Activated CD4-positive, alpha-beta T cell treated with anti-CD3 and anti-CD28 coated beads for 1 hour (primary cell): ENCODE measurements at places on chromosomes 12 and 14.

DNA sequence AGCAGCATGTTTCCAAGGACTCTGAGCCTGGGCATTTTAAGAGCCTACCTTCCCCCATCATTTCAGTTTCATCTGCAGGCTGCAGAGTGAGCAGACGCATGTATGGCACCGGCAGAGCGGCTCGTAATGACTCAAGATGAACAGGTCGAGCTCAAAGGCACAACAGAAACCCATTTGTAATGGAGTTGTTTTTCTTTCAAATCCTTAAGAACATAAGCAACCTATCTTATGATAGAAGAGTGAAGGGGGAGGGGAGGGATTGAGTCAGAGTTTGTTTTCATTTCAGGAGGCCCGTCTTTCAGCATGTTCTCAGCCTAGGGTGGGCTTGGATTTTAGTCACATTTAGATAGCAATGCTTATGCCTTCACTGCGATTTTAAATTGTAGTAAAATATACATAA is 54.9 kb upstream of the CISTR start:
- no peak for DNase-seq

- no peak for DNase-seq
These were observed 383.4 kb downstream of the KCNH5 start for GRCh38 chr14:62661818-62662217.

DNA sequence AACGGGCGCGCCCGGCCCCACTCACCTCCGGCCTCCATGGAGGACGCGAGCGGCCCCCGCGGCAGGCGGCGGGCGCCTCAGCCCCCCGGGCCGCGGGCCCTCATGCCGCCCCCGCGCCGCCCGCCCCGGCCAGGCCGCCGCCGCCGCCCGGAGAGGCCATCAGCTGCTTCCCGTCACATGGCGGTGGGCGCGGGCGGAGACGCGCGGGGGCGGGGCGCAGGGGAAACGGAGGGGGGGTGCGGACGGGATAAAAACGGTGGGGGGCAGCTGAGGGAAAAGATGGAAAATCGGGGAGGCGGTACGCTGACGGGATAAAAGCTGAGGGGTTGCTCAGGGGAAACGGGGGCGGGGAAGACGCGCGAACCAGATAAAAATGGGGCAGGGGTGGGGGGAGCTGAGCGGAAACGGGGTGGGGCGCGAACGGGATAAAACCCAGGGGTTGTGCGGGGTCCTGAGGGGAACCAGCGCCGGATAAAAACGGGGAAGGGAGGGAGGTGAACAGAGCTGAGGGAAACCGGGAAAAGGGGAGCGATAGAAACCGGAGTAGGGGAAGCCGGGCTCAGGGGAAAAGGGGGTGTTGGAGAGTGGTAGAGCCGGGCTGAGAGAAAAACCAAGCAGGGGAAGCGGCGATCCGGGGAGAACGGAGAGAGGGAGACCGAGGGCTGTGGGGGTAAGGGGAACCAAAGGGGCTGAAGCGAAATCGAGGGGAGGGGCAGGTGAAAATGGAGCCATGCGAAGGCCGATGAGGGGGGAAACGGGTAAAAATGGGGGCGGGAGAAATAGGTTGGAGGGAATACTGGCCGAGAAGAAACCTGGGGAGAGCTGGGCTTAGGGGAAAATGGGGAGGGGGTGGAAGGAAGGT is at the start of gene WSB2:
Gene WSB2 (minus strand): TSS at position 169 of the 862 bp plus-strand sequence. CDS start 131 bp downstream, at position 38.
- peak; percentile 30 for DNase-seq

DNA sequence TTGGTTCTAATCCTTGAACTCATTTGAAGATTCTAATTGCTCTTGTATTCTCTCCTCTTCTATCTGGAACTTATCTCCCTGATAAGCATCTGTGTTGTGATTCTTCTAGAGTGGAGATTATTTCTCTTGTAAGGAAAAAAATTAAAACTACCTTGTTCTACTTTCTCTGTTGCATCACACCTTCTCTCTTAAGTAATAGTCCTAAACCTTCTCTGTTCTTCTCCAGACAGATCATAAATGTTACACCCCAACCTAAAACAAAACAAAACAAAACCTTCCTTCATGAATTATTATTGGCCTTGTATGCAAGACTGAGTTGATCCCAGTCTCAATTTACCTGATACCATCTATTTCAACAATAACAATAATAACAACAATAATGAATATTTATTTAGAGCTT is 612.1 kb downstream of the DIO2 start:
- no peak for DNase-seq

DNA sequence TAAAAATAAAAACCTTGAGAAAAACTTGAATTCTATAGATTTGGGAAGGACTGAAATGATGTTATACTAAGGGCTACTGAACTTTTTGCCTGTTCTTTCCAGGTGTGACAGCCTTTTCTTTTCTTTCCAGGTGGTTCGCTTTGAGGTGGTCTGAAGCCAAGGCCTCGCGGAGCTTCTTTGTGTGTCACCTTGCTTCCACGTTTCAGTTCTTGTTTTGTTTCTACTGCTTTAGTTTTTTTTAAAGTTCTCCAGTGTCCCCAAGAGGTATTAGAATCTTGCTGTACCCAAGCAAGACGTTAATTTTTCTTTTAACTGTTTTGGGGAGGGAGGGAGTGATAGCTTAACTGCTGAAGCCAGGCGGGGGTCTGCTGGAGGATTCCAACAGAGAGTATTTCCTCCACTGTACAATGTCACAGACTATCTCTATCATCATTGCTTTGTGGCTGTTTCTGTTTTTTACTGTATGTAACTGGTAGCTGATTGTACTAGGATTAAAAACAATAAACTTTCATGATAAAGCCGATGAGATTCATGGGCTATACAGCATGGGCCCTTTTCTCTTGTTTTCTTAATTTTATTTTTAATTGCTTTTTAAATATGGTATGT is 40.2 kb downstream of the PROX2 start:
- DNase-seq, result no peak

- no peak for DNase-seq
These were observed 57.4 kb downstream of the RPH3A start for GRCh38 chr12:112848972-112849371.

GRCh38 chr14:105445290-105445689 is 25.7 kb downstream of the MTA1 start:
- no peak for DNase-seq

DNA sequence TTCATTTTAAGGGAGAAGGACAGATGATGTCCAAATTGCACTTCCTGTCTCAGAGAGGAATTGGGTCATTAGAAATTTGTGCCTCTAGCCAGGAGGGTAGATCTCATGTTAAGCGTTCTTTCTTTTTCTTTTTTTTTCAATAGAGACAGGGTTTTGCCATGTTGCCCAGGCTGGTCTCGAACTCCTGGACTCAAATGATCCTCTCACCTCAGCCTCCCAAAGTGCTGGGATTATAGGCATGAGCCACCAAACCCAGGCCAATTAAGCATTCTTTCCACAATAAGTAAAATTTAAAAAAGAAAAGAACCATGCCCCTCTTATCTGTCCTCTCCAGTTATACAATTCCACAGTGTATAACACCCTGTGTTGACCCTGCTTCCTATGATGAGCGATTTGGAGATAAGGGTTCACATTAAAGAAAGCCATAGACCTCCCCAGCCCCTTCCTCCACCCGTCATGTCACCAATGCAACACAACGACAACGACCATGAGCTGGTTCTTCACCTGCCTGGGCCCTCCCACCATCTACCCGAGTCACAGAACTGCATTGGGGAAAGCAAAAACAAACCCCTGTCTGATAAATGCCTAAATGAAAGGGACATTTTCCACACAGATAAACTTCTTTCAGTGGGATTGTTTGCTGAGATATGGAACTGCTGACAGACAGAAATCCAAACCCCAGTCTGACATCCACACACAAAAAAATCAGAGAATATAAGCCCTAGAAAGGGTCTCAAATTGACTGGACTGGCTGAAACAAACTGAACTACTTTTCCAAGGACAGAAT is 37.3 kb downstream of the SSH1 start:
- DNase-seq, result no peak

- no peak for DNase-seq
These were observed 33.1 kb downstream of the CMKLR1 start for GRCh38 chr12:108305991-108306501.

DNA sequence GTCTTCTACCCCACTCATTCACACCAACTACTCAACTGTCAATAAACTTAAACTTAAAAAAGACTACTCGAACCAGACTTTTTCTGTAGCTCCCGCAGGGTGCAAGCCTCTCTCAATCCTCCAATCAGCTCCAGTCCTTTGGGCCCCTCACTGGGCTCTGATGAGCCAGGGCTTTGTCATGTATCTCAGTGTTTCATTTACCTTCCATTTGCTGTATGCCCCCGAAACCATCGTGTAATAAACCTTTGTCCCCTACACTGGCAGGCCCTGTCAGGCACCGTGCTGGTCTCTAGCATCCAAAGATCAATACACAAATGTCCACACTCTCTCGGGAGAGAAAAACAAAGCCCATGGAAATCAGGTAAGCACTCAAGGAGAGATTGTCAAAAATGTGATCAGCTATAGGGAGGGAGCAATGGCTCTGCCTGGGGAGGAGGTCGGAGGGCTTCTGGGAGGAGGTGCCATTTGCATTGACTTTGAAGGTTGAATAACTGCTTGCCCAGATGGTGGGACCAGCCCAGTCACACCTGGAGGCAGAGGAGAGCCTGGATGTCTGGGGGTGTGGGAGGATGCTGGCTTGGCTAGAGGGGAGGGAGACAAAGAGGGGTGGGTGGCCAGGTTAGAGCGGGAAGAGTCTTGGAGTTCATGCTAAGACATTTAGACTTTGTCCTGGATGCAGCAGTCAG is 42.1 kb upstream of the DICER1 start:
- no peak for DNase-seq

DNA sequence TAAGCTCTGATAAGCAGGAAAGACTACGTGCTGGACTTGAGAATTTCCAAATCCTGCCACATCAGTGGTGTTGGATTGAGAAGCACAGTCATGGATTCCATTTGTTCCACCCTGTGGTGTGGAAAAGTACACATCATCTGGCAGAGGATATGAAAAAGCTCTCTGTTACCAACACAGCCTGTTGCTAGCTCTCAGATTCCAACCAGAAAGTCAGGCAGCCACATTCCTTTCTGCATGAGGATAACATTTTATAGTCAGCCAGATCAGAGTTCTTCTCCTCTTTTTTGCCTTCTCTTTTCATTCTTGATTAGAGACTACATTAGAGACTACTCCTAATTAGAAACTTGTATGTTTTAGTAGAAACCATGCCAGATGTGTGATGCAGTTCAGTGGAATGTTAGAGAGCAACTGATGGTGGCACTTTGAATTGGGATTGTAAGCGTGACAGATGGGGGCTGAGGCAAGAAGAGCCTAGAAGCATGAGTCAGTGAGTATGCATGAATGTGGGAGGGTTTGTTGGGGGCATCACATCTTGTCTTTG is 61.2 kb upstream of the STXBP6 start:
- no peak for DNase-seq

GRCh38 chr12:30996255-30996654 is 69.7 kb downstream of the TSPAN11 start:
- DNase-seq, result no peak

DNA sequence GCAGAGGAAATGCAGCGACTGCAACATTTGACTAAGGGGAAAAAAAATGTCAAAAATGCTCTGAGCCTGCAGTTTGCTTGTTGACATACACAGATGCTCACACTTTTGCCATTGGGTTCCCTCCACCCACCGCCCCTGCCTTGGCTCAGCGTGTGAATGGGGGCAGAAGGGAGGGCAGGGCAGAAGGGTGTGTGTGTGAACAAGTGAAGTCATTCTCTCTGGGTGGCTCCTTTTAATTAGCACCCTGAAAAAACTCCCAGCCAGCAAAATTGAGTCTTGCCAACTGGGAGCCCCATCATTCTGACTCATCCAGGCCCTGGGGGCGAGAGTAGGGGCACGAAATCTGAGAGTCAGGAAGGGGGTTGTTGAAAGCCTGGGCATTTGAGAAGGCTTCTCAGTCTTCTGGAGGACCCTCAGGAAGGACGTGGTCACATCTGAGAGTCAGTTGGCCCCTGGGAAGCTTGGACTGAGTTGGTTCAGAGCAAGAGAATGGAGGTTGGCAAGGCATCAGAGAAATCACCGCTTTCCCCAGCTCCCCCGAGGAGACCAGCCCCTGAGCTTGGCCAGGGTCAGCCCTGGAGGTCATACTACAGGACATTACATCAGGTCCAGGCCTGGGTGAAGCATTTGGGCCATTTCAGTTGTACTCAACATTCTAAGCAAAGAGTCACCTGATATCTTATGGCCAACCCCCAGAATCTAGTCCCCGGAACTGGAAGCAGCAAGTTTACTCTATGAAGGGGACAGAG is 22.7 kb upstream of the KRT78 start:
- no peak for DNase-seq

DNA sequence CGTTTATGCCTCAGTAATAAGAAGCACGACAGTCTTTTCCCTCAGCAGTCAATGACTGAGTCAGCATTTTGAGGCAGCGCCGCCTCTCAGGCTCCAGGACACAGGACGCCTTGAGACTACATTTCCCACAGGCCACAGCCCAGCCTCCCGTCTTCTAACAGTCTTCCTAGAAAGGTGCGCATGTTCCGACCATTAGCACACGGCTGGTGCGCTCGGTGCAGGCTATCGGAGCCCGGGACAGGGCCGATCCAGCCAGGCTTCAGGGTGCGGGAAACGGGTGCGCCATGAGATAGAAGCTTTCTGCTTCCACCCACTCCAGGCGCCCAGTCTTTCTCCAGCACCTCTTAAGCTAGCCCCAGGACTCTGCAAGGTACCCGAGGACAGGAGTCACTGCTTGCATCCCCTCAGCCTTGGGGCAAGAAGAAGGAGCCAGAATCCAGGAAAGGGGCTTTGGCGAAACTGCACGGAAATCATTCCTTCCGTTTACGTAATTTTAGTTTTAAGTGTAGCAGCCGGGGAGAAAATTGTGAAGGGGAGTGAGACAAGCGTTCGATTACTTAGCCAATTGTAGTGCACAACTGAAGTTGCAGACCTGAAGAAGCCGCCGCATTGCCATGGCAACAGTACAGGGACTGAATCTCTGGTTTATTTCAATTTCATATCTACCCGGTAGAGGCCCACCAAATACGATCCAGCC is 54.0 kb downstream of the ZNF641 start:
- DNase-seq, result peak; percentile 11

GRCh38 chr14:49962621-49963020 is 69.7 kb downstream of the ARF6 start:
- DNase-seq, result no peak

DNA sequence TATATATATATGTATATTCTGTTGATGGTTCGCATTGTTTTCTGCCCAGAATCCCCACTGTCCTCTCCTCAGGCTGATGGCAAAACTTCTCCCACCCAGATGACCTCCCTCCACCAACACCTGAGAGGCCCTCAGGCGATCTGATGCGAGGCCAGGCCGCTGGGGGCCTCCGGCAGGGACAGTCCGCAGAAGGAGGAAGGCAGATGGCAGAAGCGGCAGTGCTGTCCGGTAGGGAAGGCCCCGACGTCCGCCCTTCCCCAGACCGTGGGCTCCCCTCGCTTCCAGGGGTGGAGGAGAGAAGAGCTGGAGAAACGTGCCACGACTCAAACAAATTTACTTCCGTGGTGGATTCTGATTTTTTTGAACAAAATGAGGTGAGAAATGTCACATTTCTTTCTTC is 178.3 kb upstream of the RGS6 start:
- DNase-seq, result no peak
